ENCODE measurements at places on chromosomes 16 and 17.

- DNase-seq = no peak
Measured at GRCh38 chr17:77666881-77667395, 291.6 kb upstream of the TNRC6C start.

GRCh38 chr17:50458701-50459676 is 9.7 kb downstream of the CHAD start:
- no peak for DNase-seq

DNA sequence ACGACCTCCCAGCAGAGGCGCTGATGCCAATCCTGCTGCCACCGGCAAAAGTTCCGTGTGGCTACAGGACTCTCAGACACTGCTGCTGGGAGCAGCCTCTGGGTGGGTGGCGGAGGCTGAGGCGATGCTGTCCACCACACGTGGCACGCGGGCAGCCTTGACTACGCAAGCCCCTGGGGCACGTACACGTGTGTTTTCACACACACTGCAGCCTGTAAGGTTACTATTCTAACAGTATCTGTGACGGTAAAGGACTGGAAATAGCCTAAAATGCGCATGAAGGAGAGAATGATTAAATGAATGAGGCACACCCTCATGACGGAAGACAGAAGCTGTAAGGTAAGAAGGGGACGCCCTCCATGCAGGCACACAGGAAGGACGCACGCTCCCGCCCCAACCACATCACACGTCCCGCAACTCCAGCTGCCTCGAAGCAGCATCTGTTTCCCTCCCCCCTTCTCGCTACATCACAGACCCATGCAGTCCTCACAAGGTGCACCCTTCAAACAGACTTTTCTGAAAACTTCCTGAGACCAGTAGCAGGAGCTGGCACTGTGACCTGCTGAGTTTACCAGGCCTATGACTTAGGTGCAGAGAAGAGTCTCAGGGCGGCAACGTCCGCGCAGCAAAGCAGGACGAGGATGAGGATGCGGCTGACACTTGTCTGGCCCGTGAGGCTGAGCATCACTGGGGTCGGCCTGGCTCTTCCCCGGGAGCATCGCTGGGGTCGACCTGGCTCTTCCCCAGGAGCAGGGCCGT is 28.7 kb upstream of the FASN start:
- DNase-seq = no peak

DNA sequence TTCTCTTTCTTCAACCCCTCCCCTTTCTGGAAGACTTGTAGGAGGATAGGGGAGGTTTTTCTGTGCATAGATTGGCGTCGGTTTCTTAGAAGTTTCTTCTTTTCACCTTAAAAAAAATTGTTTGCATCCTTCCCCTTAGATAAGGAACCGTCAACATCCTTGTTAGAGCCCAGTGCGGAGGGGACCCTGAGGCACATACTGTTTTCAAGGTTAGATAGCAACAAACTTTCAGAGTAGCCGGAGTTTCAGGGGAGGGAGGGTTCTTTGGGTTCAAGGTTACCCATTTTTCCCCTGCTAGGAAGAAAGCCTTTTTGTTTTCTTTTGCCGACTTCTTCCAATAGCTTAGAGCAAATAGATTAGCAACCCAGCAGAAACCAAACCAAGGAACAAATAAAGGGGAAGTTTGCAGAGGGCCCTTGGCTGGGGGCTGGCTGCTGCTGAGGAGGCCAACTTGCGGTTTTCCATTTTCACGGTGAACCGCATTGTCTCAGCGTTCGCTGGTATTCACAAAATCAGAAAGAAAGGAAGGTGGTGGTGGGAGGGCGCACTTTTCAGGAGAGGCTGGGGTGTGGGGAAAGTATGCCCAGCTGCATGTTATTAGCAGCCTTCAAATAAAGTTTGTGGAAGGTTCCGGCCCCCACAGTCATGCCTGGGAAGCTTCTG is 28.8 kb downstream of the MSI2 start:
- peak; percentile 88 for DNase-seq

- no peak for DNase-seq
Measured at GRCh38 chr17:55394357-55395021, 27.1 kb downstream of the MMD start.

DNA sequence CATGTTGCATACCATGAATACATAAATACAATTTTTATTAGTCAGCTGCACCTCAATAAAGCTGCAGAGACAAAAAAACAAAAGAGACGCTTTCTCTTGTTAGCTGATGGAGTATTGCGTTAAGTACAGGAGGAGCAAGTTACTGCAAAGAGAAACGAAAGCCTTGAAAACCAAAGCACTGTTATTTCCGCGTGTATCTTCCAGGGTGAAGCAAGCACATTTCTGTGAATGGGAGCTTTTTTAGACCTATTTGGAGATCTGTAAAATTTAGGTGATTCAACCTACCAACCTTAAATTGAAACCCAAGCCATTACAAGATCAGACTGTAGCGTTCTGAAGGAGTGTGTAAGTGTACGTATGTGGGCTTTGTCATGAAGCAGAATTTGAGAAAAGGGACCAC is 390.4 kb downstream of the SOX9 start:
- no peak for DNase-seq

DNA sequence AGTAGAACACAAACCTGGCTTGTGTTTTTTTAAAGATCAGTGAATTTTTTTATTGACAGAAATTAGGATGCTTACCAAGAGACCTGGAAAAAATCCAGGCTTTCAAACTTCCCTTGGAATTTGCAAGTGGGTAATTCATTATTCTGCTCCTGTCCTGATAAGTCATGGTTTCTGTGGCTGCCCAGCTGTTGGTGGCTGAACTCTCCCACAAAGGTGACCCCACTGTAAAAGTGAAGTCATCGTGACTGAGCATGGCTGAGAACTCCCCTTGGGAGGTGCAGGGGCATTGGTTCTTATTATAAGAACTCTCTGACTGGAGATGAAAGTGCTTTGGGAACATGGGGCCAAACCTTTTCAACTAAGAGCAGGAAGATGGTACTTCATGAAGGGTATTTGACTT is 46.6 kb upstream of the TANC2 start:
- DNase-seq = no peak

- DNase-seq = no peak
Measured at GRCh38 chr17:39919087-39919683, 750 bp upstream of the GSDMB start.

DNA sequence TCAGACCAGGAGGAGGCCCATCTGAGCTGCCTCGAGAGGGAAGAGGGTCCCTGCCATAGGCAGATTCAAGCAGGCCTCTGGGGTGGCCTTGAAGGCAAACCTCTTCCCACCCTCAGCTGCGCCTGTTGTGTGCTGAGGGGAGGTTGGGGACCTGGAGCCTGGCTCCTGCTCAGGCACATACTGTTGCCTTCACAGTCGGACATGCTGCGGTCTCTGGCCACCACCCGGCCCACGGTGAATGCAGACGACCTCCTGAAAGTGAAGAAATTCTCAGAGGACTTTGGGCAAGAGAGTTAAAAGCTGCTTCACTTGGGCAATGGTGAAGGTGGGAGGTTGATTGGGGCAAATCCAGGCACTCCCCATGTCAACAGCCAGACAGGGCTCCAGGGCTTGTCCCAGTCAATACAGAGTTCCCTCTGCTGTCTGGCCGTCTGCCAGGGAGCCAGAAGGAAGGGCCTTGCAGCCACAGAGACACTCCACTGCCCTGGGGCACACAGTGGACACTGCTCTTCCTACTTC is 6.3 kb downstream of the PDF start:
- no peak for DNase-seq

DNA sequence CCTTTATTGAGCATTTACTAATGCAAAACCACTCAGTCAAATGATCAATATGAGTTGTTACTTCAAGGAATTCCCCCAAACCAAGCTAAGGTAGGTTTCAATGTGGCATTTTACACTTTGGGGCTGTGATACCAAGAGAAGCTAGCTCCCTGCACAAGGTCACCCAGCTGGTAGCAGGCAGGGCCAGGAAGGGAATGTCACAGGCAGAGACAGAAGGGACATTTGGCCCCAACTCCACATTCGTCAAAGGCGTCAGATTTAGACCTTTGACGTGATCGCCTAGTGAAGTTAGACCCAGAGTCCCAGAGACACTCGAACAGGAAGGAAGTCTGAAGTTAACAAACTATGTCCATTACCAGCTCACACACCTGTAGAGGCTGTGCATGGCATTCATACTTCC is 5.5 kb upstream of the SMG1 start:
- no peak for DNase-seq

GRCh38 chr17:81722184-81723120 is 10.4 kb downstream of the SLC25A10 start:
- DNase-seq = no peak

GRCh38 chr16:19239511-19240155 is 45.9 kb upstream of the CLEC19A start:
- no peak for DNase-seq

- no peak for DNase-seq
Measured at GRCh38 chr16:14347706-14348105, 276.6 kb downstream of the MRTFB start.

DNA sequence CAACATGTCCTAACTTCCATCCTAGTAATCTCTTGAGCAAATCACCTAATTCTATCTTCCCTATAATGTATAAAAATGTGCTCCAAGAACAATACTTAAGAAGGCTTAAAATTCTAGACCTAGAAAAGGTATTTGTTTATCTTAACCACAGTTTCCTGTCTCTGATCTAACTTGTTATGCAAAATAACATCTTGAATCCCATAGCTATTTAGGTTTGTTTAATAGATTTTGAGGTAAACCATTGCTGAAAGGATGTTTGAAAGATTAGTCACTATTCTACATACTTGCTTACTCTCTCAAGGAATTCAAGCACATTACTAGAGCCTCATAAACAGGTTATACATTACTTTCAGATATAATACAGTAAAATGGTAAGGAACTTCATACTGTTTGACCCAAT is 13.0 kb downstream of the CA10 start:
- no peak for DNase-seq

DNA sequence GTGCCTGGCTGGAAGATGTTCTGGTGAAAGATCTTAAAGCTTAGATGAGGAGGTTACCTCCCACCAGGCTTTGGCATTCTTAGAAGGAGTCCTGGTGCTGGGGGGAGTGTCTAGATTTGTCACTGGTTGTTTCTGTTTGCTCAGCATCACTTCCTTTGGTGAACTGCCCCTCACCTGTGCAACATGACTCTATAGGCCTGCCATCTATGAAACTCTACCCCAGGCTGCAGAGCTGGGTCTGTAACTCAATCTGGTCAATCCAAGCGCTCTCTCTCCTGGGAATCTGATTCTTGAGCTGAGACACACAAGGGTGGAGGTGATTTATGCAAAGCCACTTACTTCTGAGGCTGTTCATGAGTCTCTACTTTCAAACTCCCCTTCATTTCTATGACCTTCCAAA is 399.4 kb downstream of the NPIPA7 start:
- no peak for DNase-seq

DNA sequence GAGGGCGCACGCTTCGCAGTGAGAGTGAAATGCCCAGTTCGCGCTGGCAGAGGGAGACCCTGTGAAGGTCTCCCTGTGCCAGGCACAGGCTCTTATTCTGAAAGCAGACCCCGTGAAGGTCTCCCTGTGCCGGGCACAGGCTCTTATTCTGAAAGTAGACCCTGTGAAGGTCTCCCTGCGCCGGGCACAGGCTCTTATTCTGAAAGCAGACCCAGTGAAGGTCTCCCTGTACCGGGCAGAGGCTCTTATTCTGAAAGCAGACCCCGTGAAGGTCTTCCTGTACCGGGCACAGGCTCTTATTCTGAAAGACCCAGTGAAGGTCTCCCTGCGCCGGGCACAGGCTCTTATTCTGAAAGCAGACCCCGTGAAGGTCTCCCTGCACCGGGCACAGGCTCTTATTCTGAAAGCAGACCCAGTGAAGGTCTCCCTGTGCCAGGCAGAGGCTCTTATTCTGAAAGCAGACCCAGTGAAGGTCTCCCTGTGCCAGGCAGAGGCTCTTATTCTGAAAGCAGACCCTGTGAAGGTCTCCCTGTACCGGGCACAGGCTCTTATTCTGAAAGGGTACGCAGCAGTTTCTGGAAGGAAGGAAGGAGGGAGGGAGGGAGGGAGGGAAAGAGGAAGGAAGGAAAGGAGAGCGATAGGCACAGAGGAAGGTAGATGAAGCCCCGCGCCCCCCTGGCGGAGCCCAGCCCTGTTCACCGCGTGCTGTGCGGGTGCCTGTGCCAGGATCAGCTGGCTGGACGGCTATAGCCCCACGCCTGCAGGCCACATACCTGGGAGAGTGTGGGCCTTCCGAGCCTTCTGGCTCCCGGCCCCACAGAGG is 55.3 kb downstream of the WDR45B start:
- DNase-seq = peak; percentile 85

- DNase-seq = no peak
Measured at GRCh38 chr16:30663820-30664219, 5.6 kb downstream of the FBRS start.

DNA sequence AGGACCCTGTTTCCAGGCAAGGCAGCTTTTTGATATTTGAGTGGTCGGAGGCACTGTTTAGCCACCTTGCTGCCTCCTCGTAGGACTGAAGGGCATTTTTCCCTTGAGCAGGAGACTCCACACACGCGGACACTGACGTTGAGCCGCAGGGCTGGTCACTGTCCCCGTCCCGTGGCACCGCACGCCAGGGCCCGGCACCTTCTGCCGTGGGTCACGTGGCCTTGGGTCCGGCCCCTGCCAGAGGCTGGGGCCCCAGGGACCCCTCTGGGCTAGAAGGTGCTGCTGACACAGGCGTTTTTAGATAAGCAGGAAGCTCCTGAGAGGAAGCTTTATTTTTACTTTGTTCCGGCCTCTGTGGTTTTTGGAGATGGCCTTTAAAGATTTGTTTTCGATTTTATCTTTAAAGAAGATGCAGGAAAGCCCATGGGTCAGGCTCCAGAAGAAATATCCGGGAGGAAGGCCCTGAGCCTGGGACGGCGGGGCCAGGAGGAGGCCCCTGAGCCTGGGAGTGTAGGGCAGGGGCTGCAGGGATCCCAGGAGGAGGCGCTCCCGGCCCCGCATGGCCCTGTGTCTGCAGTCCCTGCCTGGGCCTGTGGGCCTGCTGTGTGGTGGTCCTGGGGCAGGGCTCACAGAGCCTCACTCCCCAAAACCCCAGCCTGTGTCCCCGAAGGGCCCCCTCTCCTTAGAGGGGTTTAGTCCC is 30.5 kb upstream of the GNG13 start:
- DNase-seq = no peak

DNA sequence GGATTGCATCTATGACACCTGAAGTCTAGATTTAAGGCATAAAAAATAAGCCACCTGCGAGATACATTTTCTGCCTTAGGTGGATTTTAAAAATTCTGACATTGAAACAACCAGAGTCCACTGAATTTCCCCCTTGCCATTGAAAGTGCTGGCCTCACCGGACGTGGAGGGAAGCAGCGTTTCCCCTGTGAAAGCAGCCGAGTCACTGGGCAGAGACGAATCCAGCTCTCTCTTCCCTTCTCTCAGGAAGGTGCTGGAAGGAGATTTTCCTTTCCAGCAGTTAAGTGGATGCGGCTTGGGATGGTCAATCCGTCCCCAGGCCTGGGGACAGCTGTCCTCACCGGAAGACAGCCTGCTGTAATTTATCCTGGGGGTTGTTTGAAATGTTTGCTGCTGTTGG is 270.9 kb upstream of the FOXF1 start:
- no peak for DNase-seq

GRCh38 chr17:1750628-1751027 is 8.0 kb downstream of the SERPINF2 start:
- DNase-seq = no peak

DNA sequence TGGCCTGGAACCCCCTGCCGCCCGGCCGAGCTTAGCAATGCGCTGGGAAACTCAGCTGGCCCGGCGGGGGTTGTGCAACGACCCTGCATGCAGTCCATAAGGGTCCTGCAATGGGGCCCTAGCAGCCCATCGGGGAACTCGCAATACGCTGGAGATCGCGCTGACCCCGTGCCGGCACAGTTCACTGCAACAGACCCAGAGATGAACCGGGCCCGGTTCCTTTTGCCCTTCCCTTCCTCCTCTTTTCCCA is 375 bp downstream of the SLC25A11 start:
- no peak for DNase-seq

- DNase-seq = no peak
Measured at GRCh38 chr16:82639666-82640336, 13.0 kb downstream of the CDH13 start.
